ENCODE measurements at places on chromosomes 7 and 10.

GRCh38 chr7:102077081-102077480 lies 209.6 kb upstream of the SH2B2 start:
- DNase-seq = no peak

GRCh38 chr7:97381815-97382554 lies 264.5 kb downstream of the SDHAF3 start:
- no peak for DNase-seq

DNA sequence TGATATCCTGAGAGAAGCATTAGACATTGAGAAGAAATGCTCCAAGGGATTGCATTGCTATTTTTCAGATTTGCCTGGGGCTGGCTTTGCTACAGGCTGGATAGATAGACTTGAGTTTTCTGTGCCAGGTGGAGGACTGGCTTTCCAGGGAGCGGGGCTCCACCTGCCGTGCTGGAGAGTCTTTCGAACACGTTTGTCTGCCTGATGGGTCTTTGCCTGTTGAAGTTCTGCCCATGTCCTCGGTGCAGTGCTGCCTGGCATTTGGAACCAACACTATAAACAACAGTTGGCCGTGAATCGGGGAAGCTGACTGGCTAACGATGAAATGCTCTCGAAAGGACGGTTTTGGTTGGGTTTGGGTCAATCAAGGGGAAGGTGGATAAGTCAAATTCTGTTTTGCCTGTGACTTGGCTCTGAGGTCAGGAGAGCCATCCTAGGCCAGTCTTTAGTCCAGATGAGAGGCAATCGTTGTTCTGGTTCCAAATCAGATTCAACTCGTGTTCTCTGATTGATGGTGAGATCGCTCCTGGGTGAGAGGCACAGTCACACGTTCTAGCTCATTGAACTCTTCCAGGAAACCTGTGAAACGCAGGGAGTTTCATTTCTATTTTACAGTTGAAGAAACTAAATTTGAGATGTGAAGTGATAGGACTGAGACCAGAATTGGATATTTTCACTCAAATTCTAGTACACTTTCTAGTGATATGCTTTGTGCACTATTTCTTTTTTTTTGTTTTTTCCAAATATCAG lies 599.0 kb downstream of the TYW1 start:
- no peak for DNase-seq

DNA sequence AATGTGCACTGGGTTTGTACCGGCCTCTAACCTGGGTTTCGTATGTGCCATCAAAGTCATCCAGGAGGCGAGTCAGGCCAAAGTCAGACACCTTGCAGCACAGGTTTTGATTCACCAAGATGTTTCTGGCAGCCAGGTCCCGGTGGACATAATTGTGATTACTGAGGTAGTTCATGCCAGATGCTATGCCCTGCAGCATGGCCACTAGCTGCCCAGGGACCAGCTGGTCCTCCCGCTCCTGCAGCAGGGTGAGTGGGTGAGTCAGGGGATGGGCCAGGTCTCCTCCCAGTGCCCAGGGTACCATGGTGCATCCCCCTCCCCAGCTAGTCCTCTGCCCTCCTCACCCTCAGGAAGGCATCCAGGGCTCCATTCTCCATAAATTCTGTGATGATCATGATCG lies 13.6 kb downstream of the ZYX start:
- no peak for DNase-seq

- DNase-seq = no peak
These were observed 2.5 kb upstream of the PYROXD2 start for GRCh38 chr10:98417481-98417959.

DNA sequence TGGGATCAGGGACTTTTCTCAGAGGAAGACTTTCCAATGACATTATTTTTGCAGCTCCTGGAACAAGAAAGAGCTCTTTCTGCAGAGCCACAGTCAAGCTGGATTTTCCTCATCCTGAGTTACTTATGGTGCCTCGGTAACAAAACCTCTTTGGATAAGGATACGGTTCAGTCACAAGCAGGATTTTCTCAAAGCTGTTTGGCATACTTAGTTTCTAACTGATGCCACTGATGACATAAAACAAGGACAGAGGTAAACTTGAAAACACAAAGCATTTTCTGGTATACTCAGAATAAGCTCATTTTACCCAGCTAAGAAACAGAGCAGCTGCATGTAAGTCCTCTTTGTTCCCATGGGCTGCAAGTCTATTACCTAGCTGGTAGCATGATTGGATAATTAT lies 340.9 kb upstream of the MEOX2 start:
- no peak for DNase-seq

- no peak for DNase-seq
These were observed 22.4 kb downstream of the NRBF2 start for GRCh38 chr10:63155388-63156020.

- DNase-seq = no peak
These were observed 74.8 kb downstream of the ZEB1 start for GRCh38 chr10:31393844-31394243.

GRCh38 chr10:30056281-30056680 lies 3.1 kb downstream of the JCAD start:
- DNase-seq = no peak

GRCh38 chr7:79455173-79455790 lies 1.8 kb upstream of the MAGI2 start:
- DNase-seq = no peak

GRCh38 chr7:145915679-145916078 lies 200.9 kb upstream of the CNTNAP2 start:
- no peak for DNase-seq

- no peak for DNase-seq
These were observed 6.6 kb upstream of the PDLIM1 start for GRCh38 chr10:95297402-95297801.

DNA sequence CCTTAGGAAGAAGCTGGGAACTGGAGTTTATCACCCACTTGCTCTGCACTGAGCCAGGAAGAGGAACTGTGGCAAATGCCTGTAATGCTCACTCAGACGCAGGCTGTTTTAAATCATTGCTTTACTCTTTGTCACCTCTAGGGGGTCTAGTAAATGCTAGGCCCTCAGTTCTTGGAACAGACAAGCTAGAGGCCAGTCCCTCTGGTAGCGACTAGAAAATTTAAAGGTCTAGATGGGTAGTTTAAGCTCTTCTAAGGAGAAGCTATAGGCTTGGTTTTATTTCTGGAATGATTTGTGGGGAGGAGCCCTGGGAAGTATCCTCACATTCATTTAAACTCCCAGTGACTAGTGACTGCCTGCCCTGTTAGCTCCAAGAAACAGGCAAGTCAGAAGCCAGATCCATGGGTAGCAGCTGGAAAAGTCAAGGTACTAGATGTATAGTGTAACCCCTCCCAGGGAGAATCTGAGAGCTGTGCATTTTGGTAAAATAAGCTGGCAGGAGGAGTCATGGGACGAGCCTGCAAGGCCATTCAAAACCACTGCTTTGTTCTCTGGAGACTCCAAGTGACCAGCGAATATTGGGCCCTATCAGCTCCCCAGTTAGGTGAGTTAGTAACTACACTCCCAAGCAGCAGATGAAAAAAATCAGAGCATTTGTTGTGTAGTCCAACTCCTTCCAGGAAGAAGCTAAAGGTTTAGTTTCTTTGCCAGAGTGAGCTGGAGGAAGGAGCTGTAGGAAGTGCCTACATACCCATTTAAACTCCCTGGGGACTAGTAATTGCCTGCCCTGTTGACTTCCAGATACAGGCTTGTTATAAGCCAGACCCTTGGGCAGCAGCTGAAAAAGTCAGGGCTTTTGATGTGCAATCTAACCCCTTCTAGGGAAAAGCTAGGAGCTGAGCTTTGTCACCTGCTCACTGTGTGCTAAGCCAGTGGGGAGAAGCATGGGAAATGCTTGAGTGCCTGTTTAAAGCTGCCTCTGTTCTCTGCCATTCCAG lies 68.9 kb downstream of the DYNC1I1 start:
- DNase-seq = no peak

DNA sequence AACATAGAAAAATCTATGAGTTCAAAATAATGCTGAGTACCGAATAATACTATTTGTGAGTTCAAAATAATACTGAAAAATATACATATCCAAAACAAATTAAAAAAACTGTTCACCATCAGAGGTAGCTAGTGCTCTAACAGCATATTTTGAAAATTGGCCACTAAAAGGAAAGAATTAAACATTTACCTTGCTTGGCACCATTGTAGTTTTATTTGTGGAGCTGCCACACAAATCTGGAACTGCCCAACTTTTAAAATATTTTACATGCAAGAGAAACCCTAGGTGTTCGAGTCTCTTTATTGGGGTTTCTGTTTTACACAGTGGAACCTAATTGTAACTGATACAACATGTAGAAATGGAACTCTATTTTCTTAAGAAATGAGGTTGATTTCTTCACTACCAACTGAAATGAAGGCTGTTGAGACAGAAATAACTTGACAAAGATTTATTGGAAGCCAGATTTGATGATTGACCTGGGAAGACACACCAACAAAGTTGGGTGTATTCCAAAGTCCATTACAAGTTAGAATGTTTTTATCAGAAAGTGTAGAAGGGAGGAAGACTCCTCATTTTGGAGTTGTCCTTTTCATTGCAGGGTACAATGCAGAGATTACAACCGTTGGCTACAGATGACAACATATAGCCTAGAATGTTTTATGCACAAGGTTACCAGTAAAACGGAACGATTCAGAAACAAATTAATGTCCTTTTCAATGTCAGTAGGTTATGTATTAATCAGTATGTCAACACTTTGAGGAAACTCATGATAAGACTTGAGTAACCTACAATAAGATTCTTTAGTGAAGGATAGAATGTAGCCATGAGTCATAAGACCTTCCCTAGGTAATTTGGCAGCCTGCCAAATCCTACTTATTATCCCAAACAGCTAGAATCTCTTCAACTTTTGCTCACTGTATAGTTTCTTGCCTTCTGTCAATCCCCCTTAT lies 73.8 kb upstream of the PAPSS2 start:
- no peak for DNase-seq

DNA sequence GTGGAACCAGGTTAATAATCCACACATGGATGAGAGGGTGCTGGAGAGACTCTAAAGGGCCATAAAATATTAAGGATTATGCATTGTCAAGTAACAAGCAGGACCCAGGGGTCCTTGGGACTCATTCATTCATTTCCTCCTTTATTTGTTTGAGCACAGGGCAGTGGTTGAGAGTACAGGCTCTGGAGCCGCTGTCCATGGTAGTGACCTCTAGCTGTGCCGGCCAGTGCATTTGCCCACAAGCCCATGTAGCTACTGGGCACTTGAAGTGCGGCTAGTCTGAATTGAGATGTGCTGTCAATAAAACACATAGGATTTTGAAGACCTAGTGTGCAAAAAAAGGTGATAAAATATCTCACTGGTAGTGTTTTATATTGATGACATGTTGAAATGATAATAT lies 137.6 kb downstream of the C10orf105 start:
- DNase-seq = no peak

DNA sequence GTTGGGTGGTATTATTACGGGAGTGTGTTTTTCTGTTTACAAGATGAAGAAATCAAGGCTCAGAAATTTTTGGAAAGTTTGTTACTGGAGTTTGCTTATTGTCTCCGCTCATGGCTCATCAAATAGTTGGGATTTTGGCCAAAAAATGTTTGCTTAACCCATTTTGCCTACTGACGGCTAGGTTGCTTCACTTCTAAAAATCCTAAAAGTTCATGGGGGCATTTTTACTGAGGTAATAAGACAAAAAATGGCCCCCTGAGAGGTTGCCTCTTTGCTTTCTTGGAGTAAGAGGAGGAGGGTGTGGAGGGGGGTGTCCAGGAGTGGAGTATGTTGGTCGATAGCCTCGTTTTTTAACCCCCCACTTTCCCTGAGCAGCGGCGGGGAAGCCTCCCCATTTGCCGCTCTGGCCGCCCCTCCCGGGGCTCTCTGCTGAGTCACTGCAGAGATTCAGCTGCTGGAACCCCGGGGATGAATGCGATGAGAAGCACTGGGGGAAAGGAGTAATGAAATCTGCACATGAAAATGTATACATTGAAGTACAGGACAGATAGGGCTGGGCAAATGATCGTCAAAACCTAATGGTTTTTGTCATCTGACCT lies 1.5 kb downstream of the MEST start:
- DNase-seq = no peak

DNA sequence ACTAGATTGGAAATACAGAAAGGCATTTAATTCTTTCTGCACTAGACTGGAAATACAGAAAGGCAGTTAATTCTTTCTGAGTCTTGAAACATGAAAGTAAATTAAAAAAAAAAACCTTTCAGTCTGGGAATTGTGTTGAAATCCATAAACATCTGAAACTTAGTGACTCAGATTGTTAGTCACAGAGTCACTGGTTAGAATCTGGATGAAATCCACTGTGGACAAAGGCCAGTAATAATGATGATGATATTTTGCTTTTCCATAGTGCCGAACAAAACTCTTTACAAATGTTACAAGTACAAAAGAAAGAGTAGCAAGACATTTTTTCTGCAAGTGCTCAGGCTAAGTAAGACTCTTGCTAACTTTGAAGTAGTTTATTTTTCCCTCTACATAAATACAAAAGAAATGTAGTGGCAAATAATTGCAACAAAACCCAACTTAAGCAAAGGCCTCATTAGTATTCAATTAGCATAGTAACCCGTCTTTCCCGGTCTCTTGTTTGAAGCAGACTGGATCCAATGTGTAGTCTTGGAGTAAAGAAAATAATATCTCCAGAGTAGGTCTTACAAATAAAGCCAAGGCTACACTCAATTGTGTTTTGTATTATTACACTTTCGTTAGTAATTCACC lies 5.8 kb upstream of the PRTFDC1 start:
- no peak for DNase-seq

GRCh38 chr10:23442936-23443335 lies 4.1 kb downstream of the OTUD1 start:
- DNase-seq = no peak

DNA sequence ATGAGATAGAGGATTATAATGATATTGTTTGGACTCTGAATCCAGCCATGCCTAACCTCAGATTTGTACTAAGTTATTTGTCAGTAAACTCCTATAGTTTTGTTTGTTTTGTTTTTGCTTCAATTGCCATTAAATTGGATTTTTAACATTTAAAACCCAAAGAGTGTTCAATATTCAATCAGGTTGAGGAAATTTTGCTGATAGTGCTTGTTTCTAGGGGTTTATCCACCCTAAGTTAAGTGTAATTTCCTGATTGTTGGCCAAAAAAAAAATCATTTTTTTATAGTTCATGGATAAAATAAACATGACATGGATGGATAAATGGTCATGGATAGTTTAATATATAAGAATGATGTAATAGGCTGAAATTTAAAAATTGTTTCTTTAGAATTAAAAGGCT lies 11.4 kb upstream of the BET1 start:
- DNase-seq = no peak

Measured in SIG-M5 (cell line).